ENCODE measurements at places on chromosomes 7 and 10.
A peak's percentile ranks its signal among the peaks of the same experiment; 100 is the strongest.

GRCh38 chr10:124736491-124737136 lies 7.6 kb downstream of the FAM53B start:
- no peak for DNase-seq

DNA sequence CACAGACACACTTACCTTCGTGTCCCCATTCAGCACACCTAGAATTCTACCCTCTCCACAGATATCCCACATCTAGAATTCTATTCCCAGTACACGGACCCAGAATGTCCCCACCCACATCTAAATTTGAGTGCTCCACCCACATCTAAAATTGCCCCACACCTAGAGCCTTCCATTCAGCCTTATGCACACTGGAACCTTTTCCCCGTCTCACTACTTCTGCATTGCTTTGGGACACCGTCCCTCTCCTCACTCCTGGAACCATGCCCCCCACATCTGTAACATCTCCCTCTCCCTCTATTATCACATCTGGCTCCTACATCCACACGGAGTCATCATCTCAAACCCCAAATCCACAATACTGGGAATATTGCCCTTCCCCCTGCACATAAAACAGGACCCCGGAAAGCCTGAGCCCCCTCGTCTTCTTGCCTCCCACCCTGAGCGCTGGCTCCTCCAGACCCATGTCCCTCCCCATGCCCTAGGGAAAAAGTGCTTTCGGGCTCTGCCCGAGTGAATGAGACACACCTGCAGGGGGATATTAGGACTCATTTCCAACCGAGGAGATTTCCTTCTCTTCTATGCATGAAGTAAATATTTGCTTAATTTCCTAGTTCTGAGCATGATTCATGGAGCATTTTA lies 125.8 kb upstream of the UNC5B start:
- no peak for DNase-seq

DNA sequence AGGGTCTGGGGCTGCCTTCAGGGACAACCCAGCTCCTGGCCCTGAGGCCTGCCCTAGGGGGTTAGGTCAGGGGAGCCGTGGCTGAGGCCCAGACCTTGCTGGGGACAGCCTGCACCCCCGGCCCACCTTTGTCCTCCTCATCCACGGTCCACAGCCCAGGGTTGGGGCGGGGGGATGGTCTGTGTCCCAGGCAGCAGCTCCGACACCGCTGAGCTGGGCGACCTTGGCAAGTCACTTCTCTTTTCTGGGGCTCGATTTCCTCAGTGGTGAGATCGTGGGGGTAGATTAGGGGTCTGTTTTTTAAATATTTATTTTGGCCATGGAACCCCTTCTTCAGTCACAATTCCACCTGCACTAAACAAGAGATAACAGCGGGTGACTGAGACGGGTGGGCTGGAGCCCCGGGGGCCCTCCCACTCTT lies 30.9 kb downstream of the DNAJB12 start:
- no peak for DNase-seq

GRCh38 chr7:8592167-8592566 lies 158.8 kb downstream of the NXPH1 start:
- no peak for DNase-seq

DNA sequence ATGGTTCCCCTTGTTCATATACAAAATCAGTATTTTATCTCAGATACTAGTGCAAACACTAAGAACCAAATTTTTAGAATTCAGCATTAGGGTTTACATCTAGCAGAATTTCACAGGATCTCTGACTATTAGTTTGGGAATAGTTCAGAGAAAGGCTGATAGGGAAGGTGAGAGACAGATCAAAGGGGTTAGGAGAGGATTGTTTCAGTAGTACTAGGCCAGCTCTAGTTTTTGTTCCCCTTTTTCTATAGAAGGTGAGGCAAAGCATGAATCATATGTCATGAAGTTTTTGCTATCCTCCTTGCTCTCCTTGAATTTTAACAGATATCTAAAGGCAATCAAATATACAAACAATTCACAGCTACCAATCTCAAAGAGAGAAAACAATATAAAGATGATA lies 26.1 kb upstream of the CTNNA3 start:
- DNase-seq = no peak

GRCh38 chr10:44558521-44558920 lies 173.6 kb upstream of the CXCL12 start:
- no peak for DNase-seq

GRCh38 chr7:128076796-128077271 lies 45.6 kb upstream of the LRRC4 start:
- no peak for DNase-seq

GRCh38 chr10:17056781-17057428 lies 72.7 kb downstream of the CUBN start:
- no peak for DNase-seq

DNA sequence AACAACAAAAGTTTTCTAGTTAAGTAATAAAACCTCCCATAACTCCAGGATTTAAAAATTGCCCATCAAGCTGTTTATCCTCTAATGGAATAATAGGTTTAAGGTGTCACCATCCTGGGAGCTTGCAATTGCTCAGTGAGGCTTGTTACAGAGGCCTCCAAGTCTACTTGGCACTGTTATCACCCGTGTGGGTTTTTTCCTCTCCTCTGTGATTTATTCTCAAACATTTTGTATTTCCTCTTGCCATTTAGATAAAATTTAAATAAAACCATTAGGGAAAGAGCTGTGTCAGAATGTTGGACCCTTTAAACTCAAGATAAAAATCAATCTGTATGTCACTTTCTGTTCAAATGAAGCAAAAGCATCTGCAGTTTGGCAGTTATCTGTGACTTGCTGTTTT lies 202.6 kb downstream of the GALNT17 start:
- no peak for DNase-seq

GRCh38 chr10:98492763-98493162 lies 46.0 kb upstream of the HPS1 start:
- DNase-seq = no peak

DNA sequence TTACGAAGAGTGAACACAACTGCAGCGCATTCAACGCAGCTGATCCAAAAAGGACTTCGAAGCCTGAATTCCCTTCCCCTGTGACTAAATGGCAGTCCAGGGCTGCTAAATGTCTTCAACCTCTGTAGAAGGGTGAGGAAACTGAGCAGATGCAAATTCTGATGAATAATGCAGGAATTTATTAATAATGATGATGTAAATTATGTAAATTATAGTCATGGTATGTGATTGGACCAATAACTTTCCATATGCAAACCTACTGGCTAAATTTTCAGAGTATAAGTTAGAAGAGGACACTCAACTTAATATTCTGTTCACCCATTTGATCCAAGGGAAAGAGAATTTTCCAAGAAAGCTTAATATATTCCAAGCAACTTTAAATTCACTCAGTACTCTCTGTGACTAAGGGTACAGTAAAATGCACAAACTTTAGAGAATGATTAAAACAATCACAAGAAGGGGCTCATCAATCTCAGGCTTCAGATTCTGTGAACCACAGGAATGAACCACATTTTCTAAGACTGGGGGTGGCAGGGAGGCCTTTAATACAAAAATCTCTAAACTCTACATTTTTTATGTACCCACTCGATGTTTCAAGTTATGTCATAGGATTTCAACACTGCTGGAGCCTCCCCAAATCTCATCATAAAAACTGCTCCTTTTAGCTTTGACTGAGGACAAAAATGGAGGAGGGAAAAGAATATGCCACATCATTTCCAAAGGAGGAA lies 3.5 kb downstream of the FGFR2 start:
- DNase-seq = no peak

DNA sequence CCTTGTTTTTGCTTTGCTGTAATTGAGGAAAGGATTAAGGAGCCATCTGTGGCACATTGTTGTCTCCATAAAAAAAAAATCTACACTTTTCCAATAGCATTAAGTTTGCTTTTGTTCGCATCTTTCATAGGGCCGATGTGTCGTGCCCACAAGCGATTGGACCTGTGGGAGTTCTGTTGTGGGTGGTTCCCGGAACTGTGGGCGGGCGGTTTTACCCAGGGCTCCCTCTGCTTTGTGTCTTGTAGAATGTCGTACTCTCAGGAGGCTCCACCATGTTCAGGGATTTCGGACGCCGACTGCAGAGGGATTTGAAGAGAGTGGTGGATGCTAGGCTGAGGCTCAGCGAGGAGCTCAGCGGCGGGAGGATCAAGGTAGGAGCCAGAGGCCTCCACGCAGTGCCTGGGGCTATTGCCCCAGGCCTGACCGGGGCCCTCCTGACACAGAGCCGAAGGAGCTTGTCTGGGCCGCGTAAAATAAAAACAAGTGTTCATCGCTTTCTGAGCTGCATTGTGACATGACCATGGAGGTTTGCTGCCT lies 92.4 kb downstream of the ACTR3B start:
- DNase-seq = no peak

DNA sequence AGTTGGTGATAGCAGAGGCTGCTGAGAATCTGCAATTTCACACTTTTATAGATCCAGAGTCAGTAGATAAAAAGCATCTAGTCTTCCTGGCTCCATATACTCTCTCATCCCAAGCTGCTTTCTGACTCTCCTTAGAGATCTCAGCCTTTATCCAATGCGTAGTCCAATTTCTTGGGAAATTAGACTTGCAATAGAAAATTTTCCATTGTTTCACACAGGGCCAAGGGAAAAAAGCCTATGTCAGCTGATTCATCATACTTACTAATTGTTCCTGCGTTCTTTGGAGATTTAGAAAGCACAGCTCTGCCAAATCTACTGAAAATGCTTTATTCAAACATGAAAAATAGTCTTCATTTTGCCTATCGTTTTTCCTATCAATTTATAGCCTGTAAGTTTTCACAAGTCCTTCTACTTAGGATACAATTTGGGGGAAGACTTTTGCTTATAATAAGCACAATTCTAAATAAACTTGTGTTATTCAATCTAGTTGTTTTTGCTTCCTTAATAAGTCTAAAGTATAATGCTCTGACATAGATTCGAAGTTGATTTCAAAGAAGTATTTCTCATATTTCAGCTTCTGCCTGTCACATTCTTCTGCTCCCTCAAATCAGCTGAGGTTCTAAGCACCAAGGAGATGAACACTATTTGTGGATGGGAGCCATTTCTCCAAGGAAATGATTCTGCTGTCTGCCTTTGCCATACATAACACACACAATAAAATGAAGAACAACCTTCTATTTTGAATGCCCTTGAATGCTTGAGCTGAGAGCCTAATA lies 165.4 kb downstream of the ADAM12 start:
- no peak for DNase-seq

- DNase-seq = no peak
Measured at GRCh38 chr7:94261067-94261466, 133.6 kb upstream of the COL1A2 start.

DNA sequence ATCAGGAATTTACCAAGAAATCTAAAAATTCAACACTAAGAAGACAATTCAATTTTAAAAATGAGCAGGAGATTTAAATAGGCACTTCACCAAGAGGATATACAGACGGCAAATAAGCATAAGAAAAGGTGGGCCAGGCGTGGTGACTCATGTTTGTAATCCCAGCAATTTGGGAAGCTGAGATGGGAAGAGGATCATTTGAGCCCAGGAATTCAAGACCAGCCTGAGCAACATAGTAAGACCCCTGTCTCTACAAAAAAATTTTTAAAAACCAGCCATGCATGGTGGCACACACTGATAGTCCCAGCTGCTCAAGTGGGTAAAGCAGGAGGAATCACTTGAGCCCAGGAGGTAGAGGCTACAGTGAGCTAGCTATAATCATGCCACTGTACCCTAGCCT lies 3.5 kb upstream of the AKR1D1 start:
- DNase-seq = no peak

GRCh38 chr10:114250236-114250635 lies 11.2 kb downstream of the VWA2 start:
- no peak for DNase-seq

- DNase-seq = no peak
Measured at GRCh38 chr10:120172356-120172755, 279.8 kb downstream of the SEC23IP start.

- DNase-seq = no peak
Measured at GRCh38 chr7:149845257-149845980, 7.2 kb downstream of the ZNF862 start.

GRCh38 chr7:42770114-42770513 lies 141.8 kb downstream of the C7orf25 start:
- no peak for DNase-seq

GRCh38 chr7:116524221-116524608 lies 621 bp upstream of the CAV1 start:
- no peak for DNase-seq

- DNase-seq = no peak
Measured at GRCh38 chr7:40644454-40645188, 509.8 kb downstream of the SUGCT start.

- DNase-seq = peak; percentile 13
Measured at GRCh38 chr10:60883187-60883586, 60.8 kb downstream of the RHOBTB1 start.

DNA sequence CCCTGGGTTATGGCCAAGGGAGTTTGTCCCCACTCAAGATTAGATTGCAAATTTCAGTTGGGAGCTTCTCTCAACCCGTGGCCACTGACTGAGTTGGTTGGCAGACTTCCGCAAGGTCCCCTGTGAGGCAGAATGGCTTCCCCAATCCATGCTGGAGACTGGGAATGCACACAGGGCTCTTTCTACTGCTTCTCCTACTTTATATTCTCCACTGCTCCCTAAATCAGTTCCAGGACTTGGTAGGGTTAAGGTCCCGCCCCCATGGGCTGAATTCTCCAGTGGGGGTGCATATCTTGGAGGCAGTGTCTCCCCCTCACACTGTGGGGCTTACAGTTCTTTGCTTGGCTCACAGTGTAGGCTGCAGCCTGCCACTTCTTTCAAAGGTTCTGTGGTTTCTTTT lies 404.2 kb downstream of the PTPRN2 start:
- no peak for DNase-seq
